ENCODE measurements at places on chromosomes 12 and 14.

GRCh38 chr12:22046968-22047390, 961 bp downstream of the CMAS start:
- H3K27me3 ChIP-seq: no peaks in the 10 kb centered on the region
- no peak for DNase-seq
- no peaks in the 10 kb centered on the region for H3K36me3 ChIP-seq
- peak overlapping the region; percentile 95 for H3K27ac ChIP-seq

DNA sequence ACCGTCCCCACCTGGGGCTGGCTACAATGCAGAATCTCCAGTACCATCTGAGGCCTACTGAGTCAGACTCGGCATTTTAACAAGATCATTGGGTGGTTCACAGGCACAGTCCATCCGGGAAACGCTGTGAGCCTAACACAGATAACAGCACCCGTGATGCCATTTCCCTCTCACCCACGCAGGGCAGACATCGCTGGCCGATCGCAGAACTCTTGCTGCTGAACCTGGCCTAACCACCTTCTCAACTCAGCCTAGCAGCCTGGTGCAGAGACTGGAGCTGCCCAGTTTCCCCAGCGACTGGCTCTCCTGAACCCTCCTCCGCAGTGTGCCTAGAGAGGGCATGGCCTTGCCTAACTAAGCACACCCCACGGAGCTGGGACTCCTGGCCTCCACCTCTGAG, 83.3 kb downstream of the NCOR2 start:
- H3K4me1 ChIP-seq: peaks cover 52% of the 10 kb centered on the region
- peaks cover 58% of the 10 kb centered on the region for H3K36me3 ChIP-seq

GRCh38 chr14:91997492-91997891, 42.4 kb downstream of the TRIP11 start:
- peaks cover 17% of the 10 kb centered on the region for H3K36me3 ChIP-seq
- DNase-seq: no peak
- H3K4me3 ChIP-seq: no peak overlapping the region

DNA sequence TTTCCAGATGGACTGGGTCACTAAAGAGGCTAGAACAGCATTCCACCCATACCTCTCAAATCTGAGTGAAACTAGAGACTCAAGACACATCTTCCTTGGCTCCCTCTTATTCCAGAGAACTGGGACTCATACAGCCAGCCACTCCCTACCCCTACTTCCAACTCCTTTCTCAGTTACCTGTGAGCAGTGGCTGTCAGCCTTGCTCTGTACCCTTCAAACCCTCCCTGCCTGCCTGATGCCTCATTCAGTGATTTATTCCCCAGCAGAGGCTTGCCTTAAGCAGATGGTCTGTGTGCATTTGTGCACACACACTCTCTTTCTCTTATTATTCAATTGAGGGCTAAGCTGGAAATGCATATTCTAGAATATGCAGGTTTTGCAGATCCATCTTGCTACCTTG, 14.6 kb downstream of the GPR84 start:
- H3K36me3 ChIP-seq: peaks cover 65% of the 10 kb centered on the region
- H3K27ac ChIP-seq: no peak overlapping the region
- H3K27me3 ChIP-seq: no peaks in the 10 kb centered on the region
- peaks cover 37% of the 10 kb centered on the region for H3K4me1 ChIP-seq
- no peak overlapping the region for H3K4me3 ChIP-seq

DNA sequence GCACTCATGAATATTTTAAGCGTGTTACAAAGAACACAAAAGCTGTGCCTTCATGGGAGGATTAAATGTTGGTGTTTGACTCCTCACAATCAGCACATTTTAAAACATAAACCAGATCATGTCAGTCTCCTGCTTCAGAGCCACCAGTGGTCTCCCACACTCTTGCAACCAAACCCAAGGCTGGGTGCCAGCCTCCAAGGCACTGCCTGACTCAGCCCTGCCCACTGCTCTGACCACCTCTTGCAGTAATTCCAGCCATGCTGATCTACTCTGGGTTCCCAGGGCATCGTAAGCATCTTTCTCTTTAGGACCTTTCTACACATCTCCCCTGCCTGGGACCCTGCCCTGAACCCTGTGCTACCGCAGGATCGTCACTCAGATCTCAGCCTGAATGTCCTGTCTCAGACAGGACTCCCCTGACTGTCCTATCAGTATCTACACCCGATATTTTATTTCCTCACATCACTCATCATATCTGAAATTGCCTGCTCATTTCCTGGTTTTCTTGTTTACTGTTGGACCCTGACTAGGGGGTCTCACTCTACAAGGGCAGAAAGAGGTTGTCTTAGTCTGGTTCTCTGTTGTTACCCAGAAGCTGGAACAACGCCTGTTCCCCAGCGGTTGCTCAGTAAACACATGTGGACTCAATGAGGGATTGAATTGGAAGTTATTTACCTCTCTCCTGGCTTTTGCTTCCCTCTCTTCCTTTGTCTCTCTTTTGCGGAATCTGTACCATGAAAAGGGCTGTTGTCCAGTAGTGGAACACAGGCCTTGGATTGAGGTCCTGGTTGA, 449.8 kb downstream of the RAD51B start:
- no peaks in the 10 kb centered on the region for H3K4me1 ChIP-seq
- H3K27ac ChIP-seq: peak overlapping the region; percentile 56
- DNase-seq: no peak
- no peaks in the 10 kb centered on the region for H3K36me3 ChIP-seq

DNA sequence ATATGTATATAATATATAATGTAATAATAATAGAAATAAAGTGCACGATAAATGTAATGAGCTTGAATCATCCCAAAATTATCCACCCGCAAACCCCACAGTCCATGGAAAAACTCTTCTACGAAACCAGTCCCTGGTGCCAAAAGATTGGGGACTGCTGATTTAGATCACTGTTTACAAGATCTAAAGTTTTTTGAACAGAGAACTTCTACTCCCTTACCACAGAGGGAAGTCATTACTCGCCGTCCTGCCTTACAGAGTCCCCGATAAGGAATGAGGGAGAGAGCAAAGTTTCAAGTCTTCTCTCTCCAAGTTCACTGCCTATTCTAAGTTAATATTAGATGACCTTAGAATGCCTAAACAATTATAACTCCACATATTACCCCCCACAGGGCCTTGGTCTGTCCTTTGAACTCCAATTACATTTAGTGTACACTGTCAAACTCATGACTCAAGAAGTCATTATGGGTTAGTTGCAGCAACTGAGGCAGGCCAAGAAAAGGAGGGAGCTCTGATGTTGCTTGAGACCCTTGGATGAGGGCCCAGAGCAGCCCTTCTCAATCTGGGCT, 21.8 kb upstream of the DHRS4 start:
- no peak for DNase-seq
- no peaks in the 10 kb centered on the region for H3K27me3 ChIP-seq
- no peak overlapping the region for H3K4me3 ChIP-seq
- H3K27ac ChIP-seq: no peak overlapping the region
- H3K4me1 ChIP-seq: peaks cover 16% of the 10 kb centered on the region

Measured in esophagus muscularis mucosa (tissue), 4 donors.